Stimulated activated CD8-positive, alpha-beta memory T cell treated with anti-CD3 and anti-CD28 coated beads, Interleukin-12 subunit alpha, Interleukin-12 subunit beta, amount 100 ng/mL, for 1 hour (primary cell): ENCODE measurements at places on chromosomes 1 and 21.

GRCh38 chr1:178278916-178279686, 185.2 kb downstream of the RASAL2 start:
- DNase-seq, result no peak

GRCh38 chr1:38611664-38612211, 247.8 kb downstream of the RRAGC start:
- no peak for DNase-seq

DNA sequence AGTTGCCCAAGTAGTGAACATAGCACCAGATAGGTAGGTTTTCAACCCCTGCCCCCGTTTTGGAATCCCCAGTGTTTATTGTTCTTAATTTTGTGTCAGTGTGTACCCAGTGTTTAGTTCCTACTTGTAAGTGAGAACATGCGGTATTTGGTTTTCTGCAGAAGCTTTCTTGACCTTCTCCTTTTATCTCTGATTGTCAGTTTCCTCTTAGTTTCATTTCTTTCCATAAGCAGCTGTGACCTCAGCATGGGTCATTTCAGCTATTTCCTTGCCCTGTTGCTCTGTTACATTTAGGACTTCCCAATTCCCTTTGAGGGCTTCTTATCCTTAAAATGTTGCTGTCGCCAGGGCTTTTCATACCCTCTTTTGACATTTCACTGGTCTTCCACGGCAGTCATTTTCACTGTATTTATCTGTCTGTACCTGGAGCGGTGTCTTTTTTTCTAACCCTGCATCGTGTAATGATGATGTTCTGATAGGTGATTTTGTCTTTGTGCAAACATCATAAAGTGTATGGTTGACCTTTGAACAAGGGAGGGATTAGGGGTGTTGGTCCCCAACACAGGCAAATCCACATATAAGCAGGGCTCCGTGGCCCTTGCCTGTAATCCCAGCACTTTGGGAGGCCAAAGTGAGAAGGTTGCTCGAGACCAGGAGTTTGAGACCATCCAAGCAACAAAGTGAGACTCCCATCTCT, 15.0 kb downstream of the ITSN1 start:
- DNase-seq, result no peak

DNA sequence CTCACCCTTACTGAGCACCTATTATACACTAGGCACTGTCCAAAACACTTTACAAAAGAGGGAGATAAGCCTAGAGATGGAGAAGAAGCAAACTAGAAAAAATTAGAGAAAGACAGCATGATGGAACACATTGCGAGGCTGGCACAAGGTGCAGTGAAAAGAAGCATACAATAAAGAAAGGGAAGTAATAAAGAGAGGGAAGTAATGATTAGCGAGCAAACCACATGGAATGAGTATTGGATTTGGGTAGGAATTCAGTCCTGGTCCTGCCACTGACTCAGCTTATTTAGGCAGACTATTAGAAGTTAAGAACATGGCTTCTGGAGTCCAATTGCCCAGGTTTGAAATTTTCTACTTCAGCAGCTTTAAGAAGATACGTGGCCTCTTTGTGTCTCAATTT, 32.6 kb upstream of the FNBP1L start:
- no peak for DNase-seq

DNA sequence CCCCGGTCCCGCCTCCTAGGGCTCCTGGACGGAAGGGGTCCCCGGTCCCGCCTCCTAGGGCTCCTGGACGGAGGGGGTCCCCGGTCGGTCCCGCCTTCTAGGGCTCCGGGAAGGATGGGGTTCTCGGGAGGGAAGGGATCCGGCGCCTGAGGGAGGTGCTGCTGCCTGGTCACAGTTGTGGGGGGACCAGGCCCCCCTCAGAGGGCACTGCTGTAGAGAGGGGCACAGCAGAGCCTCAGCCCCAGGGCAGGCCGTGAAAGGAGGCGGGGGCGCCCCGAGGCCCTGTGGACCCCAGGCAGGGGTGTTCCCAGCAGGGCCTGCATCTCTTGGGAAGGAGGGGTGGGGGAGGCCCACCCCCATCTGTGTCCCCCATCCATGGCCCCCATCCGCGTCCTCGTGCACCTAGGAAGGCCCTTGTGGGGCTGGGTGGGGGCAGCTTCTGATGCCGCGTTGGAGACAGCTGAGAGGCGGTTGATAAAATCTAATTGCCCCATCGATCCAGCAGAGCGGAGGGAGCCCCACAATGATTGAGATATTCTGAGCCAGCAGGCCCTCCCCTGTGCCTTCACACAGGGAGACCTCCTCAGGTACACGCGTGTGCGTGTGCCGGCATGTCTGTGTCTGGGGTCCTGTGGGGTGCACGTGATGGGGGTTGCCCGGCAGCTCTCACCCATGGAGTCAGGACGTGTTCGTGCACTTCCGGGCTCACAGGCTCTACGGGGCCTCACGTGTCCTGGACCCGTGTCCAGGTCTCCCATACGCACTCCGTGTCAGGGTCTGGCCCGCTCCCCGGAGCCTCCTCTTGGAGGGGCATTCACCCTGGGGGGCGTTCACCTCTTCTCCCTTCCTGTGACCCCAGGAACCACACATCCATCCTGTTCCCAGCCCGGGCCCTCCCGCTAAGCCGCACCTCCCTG, 12.9 kb downstream of the SAMD11 start:
- DNase-seq, result no peak

GRCh38 chr1:247274605-247275256, 18.9 kb downstream of the VN1R5 start:
- no peak for DNase-seq

- no peak for DNase-seq
Observed at GRCh38 chr1:180190091-180190490, 35.4 kb downstream of the QSOX1 start.

DNA sequence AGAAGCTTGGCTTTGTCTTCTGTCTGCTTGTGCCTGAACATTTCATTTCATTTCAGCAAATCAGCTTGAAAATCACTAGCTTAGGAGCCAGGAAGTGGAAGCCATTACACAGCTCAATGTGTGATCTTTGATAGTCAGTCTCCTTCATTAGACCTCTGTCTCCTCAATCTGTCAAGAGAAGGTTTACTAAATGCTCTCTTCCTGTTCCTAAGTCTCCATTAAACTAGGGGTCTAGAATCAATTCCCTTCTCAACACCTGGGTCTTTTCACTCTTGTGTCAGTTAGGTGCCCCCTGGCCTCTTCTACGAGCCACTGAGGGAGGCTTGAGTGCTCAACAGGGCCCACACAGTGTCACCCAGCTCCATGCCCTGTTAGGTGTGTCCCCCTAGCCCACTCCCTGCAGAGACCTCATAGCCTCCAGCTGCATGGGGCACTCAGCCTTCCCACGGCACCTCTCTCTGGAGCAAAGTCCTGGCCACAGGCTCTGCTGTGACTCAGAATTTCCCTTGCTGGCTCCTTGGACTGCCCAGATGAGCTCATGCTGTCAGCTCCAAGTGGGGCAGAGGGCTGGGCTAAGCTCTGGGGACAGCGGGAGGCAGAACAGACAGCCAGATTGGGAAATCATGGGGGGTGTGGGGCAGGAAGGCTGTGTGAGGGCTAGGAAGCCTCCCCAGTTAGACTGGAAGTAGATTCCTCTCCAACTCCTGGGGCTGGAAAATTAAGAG, 115.7 kb upstream of the IPO9 start:
- no peak for DNase-seq

DNA sequence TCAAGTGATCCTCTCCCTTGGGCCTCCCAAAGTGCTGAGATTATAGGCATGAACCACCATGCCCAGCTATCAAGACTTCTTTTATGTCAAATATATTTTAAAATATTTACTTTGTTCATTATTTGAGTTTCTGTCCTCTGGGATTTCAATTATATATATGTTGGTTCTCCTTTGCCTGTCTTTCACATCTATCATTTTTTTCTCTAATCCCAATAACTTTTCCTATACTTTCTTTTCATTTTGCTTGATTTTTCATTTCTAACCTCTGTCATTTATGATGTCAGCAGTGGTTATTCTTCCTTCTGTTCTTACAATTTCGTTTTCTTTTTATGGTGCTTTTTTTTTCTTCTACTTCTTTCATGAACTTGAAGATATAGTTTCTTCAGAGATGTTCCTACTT, 47.3 kb downstream of the SLC35F3 start:
- no peak for DNase-seq
